Kidney tubule cell (primary cell): ENCODE measurements at places on chromosomes 4 and X.

DNA sequence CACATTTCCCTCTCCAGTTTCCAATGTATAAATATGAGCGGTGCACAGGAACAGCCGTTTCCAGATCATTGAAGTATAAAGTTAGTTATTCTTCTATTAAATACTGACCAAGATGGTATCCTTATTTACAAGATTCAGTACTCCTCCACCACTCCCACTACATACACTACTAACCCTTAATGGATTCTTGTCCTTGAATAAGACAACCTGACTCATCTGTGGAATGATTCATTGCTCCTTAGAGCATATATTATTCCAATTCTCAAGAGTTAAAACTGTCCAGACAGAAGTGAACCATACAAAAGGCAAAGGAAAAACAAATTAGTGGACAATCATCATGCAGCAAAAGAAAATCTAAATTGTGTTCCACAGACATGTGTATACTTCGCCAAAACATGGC, 373.3 kb downstream of the IDS start:
- DNase-seq = peak; percentile 18

- DNase-seq = no peak
Observed at GRCh38 chr4:31735004-31735403, 1014.8 kb downstream of the PCDH7 start.

- peak; percentile 79 for DNase-seq
Observed at GRCh38 chr4:27129871-27130366, 269.3 kb downstream of the STIM2 start.

DNA sequence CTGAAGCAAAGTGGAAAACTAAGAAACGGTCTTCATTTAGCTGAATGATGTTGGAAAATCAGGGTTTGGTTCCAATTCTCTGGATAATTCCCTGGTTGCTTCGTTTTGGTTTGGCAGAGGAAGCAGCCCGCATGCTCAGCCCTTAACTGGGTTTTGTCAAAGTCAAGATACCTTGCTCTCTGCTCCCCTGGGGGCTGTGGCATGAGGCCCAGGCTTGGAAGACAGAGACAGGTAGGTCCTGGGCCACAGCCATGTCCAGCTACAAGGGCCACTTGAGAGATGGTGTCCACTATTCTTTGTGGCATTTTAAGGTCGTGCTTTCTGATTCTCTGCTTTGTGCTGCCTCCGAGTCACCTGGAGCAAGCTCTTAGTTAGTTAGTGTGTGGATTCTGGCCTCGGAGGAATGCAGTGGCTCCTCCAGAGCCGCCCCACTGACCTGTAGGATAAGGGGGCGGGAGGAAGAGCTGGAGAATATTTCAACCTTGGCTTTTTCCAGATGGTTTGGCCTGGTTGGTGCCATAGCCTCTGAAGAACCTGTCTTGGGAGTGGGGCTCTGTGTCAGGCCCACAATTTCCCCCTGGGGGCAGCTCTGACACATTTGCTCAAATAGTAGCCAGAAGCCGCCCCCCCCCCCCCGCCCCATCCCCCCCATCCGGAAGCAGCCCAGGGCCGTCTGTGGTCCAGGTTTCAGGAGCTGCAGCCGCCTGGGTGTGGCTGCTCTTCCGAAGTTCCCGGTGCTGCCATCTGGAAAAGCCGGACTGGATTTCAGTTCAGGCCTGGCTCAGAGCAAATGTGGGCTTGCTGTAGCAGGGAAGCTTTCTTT, 147.1 kb downstream of the NHS start:
- peak; percentile 61 for DNase-seq

DNA sequence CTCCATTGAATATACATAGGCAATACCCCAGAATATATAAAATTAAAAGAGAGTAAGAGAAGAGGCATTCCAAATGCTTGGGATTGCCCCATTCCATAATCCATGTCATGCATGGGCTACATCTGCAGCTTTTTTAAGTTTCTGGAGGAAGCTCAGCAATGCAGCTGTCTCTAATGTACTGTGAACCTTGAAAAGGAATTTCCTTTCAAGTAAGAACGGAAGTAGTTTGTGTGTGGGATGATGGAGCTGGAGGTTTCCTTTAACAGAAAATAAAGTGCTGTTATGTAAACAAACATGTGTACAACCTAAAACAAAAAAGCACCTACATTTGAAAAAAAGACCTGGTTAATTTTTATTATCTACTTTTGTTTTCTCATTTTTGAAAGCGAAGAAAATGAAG, 303.5 kb downstream of the BMPR1B start:
- no peak for DNase-seq

DNA sequence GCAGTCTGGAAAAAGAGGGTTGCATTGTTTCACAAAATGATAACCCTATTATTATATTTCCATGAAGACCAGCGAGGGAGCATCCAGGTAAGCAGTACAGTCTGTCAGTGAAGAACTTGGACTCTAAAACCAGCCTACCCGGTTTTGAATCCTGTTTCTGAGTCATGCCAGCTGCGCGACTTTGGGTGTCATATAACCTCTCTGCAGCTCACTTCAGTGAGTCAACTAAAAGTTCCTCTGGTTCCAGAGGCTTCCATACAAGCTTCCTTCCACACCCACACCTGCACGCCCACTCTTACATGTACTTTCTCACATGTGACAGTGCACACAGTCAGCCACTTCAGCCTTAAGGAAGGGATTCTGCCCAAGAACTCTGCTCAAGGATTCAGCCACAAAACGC, 49.8 kb upstream of the PRPS2 start:
- DNase-seq = peak; percentile 13

DNA sequence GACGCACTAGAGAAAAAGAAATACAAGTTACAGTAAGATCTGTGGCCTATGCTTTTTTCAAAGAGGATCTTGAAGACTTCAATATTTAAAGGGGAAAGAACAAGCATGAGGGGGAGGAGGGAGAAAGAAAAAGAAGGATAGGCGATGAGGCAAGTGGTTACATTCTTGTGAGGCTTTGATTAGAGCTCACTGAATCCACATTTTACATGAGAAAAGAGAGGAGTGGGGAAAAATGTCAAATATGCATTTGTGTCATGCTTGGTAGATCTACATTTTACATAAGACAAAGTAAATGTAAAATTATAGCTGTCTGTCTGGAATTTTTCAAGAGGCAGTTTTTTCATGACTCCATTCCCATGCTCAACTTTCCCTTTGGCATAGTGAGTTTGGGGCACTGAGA, 965.9 kb downstream of the FSTL5 start:
- DNase-seq = no peak

DNA sequence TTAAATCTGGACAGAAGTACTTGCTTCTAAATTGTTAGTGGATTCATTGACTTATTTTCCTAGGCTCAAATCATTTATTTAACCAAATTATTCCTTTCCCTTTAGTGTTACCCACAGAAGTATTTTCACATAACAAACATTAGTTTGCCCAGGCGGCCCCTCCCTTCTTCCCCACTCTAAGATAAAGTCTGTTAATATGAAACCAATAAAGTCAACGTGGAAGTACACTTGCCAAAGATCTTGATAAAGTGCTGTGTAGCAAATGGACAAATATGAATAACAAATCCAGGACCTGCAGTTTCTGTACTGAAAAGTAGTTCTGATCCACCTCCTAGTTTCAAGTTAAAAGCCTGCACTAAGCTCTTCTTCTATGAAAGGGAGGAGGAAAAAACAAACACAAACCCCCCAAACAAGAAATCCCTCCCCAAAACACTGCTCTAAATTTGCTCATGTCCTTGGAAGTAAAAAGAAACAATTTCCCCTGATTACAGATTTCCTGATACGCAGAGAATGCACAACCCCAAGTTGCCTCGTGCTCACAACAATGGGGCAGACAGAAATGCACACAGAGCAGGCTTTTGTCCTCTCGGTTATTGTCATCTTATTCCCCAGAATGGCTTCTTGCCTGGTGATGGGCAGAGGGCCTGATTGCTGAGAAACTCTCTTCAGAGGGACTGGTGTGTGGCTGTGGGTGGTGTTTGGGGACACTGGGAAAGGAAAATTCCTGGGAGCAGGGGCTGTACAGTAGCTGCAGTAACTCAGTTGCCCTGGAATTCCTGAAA, 23.2 kb downstream of the TMSB4X start:
- no peak for DNase-seq

- DNase-seq = peak; percentile 25
Observed at GRCh38 chr4:13678186-13678924, 50.8 kb upstream of the BOD1L1 start.

GRCh38 chrX:74546984-74547383, 67.4 kb downstream of the RLIM start:
- DNase-seq = no peak

DNA sequence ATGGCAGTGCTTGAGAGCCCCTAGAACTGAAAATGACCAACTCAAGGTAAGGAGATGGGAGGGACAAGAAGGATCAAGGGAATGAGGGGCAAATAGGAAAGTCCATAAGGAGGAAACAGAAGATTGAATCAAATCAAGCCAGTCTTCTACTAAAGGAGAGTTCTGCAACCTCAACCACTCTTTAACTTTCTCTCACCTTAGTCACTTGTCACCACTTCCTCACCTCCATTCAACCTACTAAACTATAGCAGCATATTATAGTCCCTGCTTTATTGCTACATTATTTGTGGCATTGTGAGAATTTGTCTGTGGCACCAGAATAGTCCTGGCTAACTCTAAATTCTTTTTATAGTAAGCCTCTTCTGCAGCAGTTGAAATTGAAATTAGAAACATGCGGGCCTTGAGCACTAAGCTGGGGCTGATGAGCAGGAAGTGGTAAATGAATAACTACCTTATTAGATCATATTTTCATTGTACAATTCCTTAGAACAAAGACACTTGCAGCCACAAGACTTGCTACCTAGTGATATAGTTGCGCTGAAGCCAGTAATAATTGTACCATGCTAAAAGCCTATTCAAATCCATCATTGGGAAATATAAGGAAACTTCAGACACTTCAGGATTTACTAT, 336.9 kb downstream of the ZNF674 start:
- peak; percentile 78 for DNase-seq

GRCh38 chr4:52588097-52588496, 71.0 kb downstream of the USP46 start:
- no peak for DNase-seq

GRCh38 chrX:14266705-14267104, 237.0 kb upstream of the GEMIN8 start:
- DNase-seq = no peak

- no peak for DNase-seq
Observed at GRCh38 chrX:13203271-13203670, 116.6 kb downstream of the ATXN3L start.

- DNase-seq = no peak
Observed at GRCh38 chr4:62328526-62328925, 1128.4 kb downstream of the ADGRL3 start.

GRCh38 chrX:149461746-149462145, 43.4 kb downstream of the IDS start:
- DNase-seq = no peak
